Left colon (tissue), 2 donors: ENCODE measurements at places on chromosomes 6 and 20. TPM values are rescaled to one million over a fixed set of nuclear protein-coding genes. Genes with fewer than 3 reads are reported as not detected.

Gene CST1
- not detected for total RNA-seq

- peak; percentile 50 for DNase-seq
Measured at GRCh38 chr6:52330470-52330869, 31.5 kb upstream of the PAQR8 start.

GRCh38 chr6:38968702-38969149, 79.9 kb upstream of the GLP1R start:
- no peak for DNase-seq

DNA sequence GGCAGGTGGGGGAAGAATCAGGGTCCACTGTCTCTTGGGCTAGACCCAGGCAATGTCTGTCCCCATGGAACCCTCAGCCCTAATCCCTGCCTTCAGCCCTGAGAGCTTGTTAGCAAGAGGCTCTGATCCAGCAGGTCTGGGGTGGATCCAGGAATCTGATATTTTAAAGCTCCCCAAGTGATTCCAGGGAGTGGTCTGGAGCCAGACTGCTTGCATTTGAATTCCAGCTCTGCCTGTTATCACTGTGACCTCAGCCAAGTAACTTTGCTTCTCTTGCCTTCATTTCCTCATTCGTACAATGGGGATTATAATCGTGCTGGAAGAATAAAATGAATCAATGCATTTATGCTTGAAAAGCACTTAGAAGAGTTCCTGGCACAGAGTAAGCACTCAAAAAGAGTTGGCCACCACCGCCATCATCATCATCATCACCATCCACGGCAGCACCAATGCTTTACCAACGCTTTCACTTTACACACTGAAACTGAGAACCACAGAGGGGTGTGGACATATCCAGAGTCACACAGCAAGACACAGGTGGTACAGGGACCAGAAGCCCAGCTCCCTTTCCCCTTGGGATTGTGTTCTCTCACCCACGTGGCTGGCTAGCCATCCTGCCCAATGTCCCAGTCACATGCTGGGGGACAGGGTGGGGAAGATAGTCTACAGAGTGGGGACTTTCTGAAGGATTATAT, 75.7 kb upstream of the RALY start:
- no peak for DNase-seq

DNA sequence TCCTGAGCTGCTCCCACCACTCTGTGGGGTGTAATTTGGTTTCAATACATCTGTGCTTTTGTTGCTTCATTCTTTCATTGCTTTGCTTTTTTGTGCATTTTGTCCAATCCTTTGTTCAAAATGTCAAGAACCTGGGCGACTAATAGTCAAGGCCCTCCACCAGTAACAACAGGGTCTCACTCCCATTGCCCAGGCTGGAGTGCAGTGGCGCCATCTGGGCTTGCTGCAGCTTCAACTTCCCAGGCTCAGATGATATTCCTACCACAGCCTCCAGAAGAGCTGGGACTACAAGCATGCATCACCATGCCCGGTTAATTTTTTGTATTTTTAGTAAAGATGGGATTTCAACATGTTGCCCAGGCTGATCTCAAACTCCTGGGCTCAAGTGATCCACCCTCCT, 169.2 kb downstream of the EYA2 start:
- DNase-seq: no peak

- DNase-seq: peak; percentile 44
Measured at GRCh38 chr6:17585766-17586490, 14.2 kb upstream of the FAM8A1 start.
